ENCODE measurements at places on chromosomes 1 and 21.
A peak's percentile ranks its signal among the peaks of the same experiment; 100 is the strongest.

DNA sequence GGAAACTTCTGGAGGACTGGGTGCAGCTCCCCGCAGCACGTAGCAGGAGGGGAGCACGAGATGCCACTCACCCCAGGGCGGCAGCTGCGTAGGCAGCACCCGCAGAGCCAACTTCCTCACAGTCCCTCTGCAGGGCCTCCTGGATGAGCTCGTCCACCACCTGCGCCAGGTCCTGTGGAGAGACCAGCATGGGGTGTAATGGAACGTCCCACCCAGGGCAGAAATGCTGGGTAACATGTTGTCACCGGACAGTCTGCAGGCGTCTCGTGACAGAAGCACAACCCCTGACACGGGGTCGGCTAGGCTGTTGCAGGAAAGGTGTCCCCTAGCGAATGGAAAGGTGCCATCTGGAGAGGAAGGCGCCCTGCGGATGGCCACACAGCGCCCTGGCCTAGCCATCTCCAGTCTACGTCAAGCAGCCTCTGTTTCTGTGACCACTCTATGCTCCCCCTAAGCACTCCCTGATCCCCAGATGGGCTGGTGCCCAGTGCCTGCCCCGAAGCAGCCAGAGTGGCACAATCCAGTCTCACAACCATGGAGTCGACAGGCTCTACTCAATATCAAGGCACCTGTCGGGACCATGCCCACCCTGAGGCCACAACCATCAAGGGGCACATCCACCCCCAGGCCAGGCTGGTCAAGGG is 21.2 kb downstream of the MCM3AP start:
- no peak for DNase-seq

DNA sequence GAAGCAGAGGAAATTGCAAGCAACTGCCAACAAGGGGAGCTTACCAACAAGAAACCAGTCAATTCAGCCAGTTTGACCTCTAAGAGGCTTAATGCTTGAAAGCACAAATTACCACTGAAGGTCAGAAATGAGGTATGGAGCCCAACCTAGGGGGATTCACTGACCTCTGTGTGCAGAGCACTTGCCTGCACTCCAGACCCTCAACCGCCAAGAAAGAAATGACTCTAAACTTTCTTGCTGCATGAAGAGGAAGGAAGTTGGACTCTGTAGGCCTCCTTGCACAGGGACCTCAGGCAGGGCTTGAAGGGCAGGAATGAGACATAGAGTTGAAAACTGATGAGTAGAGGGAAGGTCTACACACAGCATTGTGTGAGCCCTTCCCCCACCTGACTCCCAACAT is 10.0 kb downstream of the ARMH1 start:
- no peak for DNase-seq

GRCh38 chr1:93566227-93566626 is 115.4 kb downstream of the BCAR3 start:
- DNase-seq, result no peak

DNA sequence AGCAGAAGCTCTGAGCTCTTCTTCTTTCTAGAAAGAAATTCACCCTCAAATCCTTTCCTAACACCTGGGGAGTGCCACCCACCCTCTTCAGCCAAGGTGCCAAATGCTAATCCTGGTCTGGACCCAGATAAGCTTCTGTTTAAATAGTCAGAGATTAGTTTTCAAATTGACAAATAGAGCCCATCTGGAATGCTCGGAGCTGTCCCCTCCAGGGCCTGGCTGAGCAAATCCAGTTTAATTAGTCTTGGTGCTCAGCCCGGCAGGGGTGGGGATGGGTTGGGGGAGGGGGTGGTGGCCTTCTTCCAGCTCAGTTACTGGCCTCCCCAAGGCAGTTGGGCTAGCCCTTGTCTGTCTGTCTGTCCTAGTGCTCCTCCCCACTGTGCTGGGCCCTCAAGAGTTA is 269.5 kb downstream of the GRIK3 start:
- no peak for DNase-seq

GRCh38 chr1:180029524-180030135 is 75.0 kb downstream of the CEP350 start:
- DNase-seq, result no peak

GRCh38 chr1:68814067-68814466 is 317.2 kb upstream of the DEPDC1 start:
- DNase-seq, result no peak

DNA sequence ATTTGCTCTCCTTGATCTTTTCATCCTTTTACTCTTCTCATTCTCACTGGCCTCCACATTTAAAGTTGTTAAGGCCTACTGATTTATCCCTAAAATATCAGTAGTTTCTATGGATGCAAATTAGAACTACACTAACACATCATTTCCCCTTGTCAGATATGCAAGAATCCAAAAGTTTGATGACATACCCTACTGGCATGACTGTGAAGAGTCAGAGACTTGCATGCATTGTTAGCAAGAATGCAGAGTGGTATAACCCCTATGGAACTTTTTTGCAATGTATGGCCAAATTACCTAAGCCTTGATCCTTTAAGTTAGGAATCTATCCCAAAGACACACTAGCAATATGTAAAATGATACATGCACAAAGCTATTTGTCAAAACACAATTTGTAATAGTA is 23.6 kb upstream of the HIVEP3 start:
- no peak for DNase-seq

GRCh38 chr1:236167578-236167977 is 25.2 kb downstream of the GPR137B start:
- no peak for DNase-seq

GRCh38 chr1:221926441-221926840 is 184.6 kb upstream of the DUSP10 start:
- no peak for DNase-seq

DNA sequence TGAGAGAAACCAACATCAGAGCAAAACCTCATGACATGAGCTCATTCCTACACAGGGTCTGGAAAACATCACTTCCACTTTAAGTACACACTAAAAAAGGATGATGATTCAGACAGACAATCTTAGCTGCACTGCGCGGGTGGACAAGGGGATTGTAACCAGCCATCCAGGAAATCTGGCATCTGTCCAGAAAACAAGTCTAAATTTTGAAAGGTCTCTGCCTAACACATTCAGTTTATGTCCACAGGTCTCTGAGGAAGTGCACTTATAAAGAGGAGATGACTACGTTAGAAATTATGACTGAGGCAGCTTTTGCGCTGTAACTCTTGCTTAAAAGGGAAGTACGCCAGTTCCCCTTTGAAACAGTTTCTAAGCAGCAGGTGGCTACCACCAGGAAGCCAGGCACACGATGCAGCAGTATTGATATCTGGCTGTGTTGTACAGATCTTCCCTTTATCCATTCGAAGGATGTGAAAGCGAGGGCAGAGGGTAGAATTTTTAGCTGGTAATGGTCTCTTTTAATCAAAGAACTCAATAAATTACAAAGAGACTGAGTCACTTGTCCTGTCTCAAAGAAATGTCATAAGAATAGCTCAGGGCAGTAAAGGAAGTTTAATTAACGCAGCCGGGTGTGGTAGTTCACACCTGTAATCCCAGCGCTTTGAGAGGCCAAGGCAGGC is 128.0 kb downstream of the SETD4 start:
- DNase-seq, result peak; percentile 51

DNA sequence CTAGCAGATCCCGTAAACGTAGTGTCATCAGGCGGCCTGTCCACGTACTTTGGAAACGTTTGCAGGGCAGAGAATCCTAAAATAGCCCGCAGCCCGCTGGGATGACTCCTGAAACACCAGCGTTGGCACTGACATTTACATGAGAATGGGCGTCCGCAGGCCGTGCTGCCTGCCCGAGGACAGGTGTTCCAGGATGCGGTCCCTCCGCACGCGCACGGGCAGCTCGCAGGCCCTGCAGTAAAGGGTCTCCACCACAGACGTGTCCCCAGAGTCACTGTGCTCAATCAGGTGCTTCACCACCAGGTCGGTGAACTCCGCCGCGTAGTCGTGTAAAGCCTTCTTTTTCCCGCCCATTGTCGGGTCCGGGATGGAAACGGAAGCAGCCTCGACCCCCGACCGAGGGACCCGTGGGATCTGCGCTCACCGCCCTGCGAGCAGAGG is 5.8 kb upstream of the CCDC27 start:
- DNase-seq, result no peak

- no peak for DNase-seq
Measured at GRCh38 chr1:172268237-172268636, 152.2 kb upstream of the C1orf105 start.

DNA sequence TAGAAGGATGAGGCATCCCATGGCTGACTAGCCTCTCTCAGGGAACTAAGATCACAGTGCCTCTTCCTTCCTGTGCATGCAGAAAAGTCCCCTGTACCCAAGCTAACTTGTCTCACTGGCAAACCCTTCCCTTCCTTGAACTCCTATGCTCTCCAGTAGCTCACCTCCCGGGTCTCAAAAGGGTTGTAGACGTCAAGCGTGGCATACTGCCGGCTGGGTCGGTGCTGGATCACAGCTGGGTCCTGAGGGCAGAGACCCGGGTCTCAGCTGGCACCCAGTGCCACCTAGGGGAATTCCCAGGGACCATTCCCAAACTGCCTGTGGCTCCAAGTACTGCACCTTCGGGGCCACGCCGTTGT is 688 bp downstream of the SCAMP3 start:
- DNase-seq, result no peak

- DNase-seq, result no peak
Measured at GRCh38 chr1:93235261-93235660, 54.7 kb downstream of the CCDC18 start.

DNA sequence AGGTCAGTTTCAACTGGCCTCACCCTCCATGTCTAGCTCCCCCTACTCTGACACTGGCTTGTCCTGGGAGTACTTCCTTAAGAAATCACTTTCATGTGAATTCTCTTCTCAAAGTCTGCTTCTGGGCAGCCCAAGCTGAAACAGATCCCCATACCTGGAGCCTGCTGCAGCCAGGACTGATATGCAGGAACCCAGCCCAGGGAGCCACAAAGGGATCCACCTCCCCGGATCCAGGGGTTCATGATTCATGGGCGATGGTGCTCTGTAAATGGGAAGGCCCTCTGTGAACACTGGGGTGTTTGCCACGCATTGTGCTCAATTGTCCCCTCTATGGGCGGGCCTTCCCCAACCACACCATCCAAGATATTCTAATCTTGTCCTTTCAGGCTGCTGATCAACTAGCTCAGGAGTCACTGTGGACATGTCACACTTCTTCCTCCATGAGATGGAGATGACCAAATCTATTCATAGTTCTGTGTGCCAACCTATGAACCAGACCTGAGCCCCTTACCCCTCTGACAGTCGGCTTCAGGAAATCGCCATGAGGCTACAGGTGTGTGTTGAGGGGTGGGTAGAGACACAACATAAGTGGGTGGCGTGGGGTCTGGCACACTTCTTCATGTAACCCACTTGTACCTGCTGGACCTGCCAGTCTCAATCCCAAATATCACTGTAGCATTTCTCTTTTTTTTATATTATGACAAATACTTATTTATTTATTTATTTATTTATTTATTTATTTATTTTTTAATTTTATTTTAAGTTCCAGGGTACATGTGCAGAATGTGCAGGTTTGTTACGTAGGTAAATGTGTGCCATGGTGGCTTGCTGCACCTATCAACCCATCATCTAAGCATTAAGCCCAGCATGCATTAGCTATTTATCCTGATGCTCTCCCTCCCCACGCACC is 41.8 kb downstream of the RUNX3 start:
- no peak for DNase-seq

GRCh38 chr1:243315455-243315854 is 59.6 kb downstream of the SDCCAG8 start:
- no peak for DNase-seq

DNA sequence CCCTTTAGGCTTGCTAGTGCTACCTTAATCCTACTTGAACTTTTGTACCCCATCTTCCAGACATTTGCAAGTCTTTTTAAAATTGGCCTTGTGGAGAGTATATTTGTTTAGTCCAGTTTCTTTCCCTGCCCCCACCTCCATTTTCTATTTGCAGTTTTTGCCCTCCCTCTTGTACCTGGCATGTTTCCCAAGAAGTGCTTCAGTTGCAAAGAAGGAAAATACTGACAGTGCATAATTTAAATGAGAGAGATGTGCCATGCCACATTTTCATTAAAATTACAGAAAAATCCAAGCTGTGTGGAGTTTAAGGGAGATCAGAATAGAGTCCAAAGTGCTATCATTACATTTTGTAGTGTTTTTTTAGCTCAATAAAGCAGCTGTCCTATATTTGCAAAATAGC is 150.0 kb upstream of the ADGRL2 start:
- no peak for DNase-seq

- DNase-seq, result no peak
Measured at GRCh38 chr1:237327061-237327460, 285.1 kb downstream of the RYR2 start.

DNA sequence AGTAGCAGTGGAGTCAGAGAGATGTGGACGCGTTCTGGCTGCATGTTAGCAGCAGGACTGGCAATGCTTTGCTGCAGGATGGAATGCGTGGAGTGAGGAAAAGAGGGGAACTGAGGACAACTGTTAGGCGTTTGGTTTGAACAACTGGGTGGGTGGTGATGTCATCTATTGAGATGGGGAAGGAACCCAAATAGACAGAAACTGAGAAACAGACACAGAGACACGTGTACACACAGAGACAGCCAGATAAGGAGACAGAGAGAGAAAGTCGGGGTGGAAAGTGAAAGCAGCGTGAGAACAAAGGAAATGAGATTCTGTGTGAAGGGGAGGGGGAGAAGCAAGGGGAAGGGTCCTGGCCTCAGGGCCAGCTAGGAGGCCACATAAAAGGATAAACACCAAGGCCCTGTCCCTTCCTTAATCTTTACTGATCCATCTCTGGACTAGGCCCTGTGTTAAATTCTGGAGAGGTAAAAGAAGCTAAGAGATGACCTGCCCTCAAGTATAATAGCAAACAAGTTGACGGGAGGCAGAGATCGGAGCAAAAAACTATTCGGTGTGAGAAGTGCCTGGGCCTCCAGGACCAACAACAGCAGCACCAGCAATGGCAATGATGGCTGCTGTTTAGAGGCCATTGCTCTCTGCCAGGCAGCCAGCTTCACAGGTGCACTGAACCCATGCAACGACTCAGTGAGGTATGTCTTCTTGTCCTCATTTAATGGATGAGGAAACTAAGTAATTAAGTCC is 31.6 kb downstream of the VWA5B1 start:
- no peak for DNase-seq

GRCh38 chr1:25548601-25549000 is 5.2 kb downstream of the LDLRAP1 start:
- DNase-seq, result no peak

GRCh38 chr1:173479649-173480048 is 2.5 kb downstream of the PRDX6 start:
- no peak for DNase-seq

GRCh38 chr1:43258370-43258769 is 11.4 kb upstream of the TMEM125 start:
- DNase-seq, result no peak

GRCh38 chr1:244963231-244963826 is 99.0 kb upstream of the HNRNPU start:
- DNase-seq, result no peak

DNA sequence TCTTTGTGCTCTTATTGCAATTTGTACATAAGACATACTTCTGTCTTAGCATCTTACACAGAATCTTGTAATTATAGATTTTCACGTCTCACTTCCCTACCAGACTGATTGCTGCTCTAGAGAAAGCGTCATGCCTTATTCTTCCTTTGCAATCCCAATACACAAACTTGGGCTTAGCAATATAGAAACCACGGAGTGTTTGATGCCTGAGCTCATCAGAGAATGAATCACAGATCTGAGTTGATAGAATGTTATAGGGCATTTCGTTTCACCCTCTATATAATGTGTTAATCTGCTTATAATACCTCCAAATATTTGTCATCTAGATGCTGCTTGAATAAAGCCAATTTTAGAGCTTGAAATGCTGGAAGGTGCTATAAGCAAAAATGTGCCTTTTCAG is 6.6 kb downstream of the FMO1 start:
- no peak for DNase-seq

- DNase-seq, result no peak
Measured at GRCh38 chr1:87106144-87106543, 191.7 kb downstream of the HS2ST1 start.
